ENCODE measurements at places on chromosomes 2 and 18.
A peak's percentile ranks its signal among the peaks of the same experiment; 100 is the strongest.

DNA sequence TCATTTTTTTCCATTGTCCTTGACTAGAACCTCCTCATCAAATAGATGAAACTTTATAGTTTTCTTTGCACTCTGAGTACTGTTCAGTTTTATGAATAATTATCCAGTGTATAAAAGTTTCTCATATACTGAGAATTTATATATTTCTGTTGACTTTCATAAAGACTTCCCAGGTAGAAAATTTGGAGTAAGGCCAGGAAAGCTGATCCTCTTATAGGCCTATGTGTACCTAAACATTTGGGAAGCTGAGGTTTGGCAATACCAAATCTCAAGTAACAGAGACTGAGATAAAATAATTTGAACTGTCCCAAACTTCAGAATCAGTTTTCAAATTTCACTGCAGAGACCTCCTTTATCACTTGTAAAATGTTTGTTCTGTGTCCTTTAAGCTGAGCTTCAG is 43.4 kb downstream of the CCDC102B start:
- no peak for DNase-seq

GRCh38 chr18:32907311-32907585 is 134.4 kb upstream of the KLHL14 start:
- no peak for DNase-seq

GRCh38 chr2:71603851-71604725 is 150.7 kb downstream of the DYSF start:
- DNase-seq = no peak

DNA sequence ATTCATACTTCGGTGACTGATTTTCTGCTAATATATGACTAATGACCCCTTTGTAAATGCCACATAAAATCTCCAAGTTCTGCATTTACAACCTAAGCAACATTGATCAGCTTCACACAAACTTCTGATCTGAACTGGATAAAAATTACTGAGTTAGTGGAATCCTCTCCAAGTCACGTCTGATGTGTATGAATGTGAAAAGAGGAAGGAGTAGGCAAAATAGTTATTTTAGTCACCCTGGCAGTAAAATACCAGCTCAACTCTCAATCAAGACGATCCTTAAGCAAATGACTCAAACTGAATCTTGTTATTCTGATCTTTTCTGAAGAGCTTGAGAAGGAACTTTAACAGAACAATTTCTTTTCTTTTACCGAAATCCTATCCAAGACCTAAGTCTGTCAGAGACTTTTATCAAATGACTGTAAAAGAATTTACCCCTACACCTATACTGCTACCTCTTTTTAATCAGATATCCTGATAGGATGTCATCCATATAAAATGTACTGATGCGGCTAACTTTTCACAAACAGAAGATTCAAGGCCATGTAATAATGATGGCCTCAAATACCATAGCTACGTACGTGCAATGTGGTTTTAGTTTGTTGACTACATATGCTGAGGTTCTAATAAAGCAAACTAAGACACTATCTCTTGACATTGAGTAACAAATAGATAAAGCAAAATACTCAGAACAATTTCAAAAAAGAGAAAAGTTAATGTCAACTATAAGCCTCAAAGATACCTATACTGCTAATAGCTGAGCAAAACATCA is 23.7 kb downstream of the CUL3 start:
- no peak for DNase-seq

DNA sequence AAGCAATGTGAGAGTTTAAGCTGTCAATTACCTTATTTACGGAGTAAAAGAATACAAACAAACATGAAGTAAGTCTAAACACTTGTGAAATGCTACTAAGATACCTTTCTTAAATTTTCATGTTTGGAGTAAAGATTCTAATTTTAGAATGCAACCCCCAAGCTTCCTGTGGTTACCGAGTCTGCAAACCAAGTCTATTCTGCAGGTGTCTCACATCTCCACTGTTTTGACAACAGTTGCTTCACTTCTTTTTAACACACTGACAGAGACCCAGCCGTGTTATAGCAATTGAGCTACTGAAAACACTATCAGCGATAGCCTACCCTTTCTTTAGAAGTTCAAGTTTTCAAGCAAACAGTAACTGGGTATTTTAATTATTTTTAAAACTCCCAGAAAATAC is 608.3 kb downstream of the ERBB4 start:
- no peak for DNase-seq

DNA sequence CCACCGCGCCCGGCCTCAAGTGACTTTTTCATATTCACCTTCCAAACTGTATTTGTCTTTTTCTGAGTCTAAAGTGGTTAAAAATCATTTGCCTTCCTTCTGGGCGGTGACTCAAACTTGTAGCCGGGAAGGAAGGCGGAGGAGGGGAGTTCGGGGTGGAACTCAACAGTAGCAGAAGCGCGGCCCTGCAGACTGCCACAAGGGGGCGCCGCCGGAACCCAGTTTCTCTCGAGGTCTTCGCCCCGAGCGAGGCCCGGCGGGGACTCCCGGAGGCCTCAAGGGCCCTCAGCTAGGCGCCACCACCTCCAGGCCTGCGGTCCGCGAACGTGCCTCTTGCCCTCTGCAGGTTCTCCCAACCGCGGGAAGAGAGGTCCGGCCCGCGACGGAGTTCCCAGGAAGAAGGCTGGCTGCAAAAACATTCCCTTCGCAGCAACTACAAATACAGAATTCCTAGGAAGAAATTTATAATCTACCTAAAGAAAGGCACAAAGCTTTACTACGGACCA is 16.8 kb upstream of the ITM2C start:
- DNase-seq = peak; percentile 82

- peak; percentile 58 for DNase-seq
Measured at GRCh38 chr2:71358931-71359671, 27.5 kb downstream of the ZNF638 start.

GRCh38 chr18:55544014-55544413 is 44.0 kb downstream of the TCF4 start:
- no peak for DNase-seq

DNA sequence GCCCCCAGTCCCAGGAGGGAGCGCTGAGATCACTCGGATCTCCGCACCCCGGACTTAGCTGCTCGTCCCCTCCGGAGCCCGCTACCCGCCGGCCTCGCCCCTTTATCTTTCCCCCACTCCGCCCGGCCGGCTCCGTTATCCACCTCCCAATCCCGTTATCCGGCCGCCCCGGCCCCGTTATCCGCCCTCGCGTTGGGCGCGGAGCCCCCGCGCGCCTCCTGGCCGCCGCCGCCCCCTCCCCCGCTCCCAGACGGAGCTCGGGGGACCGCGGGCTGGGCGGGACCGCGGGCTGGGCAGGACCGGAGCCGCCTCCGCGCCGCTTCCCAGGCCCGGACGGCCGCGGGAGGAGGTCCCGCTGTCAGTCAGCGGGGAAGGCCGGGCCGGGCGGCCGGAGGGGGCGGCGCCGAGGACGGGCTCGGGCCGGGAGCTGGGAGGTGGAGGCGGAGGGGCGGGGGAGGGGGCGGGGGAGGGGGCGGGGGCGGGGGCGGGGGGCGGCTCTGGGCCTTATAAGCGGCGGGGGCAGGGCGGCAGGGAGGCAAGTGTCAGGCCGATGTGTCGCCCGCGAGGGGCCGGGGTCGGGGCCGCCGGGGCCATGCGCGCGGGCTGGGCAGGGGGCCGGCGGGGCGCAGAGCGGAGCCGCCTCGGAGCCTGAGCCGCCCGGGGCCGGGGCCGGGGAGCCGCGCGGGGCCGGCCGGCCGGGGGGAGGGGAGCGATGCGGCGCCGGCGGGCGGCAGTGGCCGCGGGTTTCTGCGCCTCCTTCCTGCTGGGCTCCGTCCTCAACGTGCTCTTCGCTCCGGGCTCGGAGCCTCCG is at the start of gene PKDCC:
TSS of gene PKDCC (plus strand) at position 534 of the 811 bp plus-strand sequence. CDS start at position 713, 179 bp downstream.
- peak; percentile 75 for DNase-seq

GRCh38 chr2:39663187-39663930 is 2.4 kb upstream of the TMEM178A start:
- no peak for DNase-seq

- no peak for DNase-seq
Measured at GRCh38 chr2:196719110-196719872, 79.8 kb downstream of the CCDC150 start.

- no peak for DNase-seq
Measured at GRCh38 chr2:25743132-25743830, 69.9 kb upstream of the DTNB start.

DNA sequence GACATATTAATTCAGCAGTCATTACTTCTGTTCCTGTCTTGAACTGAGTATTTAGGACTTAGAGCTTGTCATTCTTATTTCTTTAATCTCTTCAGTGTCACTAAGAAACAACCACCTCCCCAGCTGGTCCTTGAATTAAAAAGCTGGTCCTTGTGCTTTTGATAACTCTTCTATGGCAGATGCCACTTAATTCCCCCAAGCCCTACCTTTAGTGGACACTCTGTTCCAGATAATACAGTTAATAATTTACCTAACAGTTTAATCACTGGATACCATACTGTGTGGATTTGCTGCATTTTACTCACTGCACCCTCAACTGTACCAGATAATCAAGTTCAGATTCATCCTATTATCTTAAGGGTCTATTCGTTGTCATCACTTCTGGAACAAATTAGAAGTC is 73.1 kb downstream of the SKA1 start:
- no peak for DNase-seq

GRCh38 chr18:54149078-54149697 is 75.3 kb downstream of the MBD2 start:
- no peak for DNase-seq

GRCh38 chr2:20171445-20171977 is 53.4 kb downstream of the SDC1 start:
- DNase-seq = no peak

GRCh38 chr18:805008-805754 is 6.9 kb downstream of the YES1 start:
- DNase-seq = no peak
